ENCODE measurements at places on chromosomes 3 and 15.

- DNase-seq = peak; percentile 92
These were observed 2.6 kb upstream of the APEH start for GRCh38 chr3:49671291-49672288.

GRCh38 chr3:4820296-4821121 lies 158.7 kb upstream of the BHLHE40 start:
- no peak for DNase-seq

GRCh38 chr15:93031103-93031464 lies 57.9 kb downstream of the RGMA start:
- no peak for DNase-seq

- DNase-seq = no peak
These were observed 109.0 kb downstream of the TLE3 start for GRCh38 chr15:69988541-69989225.

DNA sequence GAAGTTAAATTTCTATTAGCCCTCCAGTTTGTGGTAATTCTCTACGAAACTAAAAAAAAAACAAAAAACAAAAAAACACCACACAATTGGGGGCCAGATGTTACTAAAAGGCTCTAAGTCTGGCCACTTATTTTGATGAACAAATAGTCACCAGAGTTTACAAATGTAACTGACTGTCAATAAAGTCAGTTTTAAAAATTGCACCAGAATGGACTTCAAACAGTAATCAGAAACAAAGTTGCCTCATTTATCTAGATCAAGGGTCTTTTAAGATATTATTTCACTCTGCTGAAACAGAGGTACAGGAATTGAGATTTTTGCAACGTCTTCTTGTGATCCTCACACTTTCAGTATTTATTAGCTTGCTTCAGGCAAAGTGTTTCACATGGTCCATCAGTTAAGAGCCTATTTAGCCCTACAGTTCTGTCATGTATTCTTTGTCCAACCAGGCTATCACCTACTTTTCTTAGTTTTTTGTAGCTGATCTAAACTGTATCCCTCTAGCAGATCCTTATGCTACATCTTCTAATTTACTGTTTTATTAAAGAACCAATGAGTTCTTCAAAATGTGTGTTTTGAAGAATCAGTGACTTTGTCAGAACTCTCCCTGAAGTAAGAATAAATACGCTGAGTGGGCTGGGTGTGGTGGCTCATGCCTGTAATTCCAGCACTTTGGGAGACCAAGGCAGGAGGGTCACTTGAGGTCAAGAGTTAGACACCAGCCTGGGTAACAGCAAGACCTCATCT lies 74.7 kb downstream of the ANKRD28 start:
- no peak for DNase-seq

DNA sequence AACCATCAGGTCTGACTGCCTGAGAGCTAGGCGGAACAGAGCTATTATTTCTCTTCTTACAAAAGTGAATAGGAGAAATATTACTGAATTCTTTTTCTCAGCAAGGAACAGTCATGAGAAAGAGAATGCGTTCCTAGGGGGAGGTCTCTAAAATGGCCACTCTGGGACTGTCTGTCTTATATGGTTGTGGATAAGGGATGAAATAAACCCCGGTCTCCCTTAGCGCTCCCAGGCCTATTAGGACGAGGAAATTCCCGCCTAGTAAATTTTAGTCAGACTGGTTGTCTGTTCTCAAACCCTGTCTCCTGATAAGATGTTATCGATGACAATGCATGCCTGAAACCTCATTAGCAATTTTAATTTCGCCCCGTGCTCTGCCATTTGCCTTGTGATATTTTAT lies 20.1 kb upstream of the WDR5B start:
- DNase-seq = no peak

DNA sequence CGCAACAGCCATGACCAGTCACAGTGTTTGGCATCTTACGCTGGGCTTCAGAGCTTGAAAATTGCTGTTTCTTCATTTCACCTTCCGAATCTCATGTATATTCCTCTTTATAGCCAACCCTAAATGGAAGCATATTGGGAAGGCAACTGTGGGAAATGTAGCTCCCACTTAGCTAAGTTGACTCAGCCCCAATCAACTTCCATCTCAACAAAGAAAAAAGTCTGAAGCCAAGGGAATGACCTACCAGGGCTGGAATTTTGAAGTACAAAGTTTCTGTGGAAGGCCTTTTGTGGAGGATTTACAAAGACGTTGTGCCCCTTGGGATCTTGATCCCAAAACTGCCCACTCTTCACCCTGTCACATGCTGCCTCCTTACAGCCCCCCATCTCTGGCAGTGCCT lies 85.2 kb upstream of the OXTR start:
- no peak for DNase-seq

GRCh38 chr3:39849992-39850715 lies 40.7 kb downstream of the MYRIP start:
- DNase-seq = peak; percentile 57

GRCh38 chr15:77036537-77037387 lies 34.1 kb downstream of the TSPAN3 start:
- no peak for DNase-seq

DNA sequence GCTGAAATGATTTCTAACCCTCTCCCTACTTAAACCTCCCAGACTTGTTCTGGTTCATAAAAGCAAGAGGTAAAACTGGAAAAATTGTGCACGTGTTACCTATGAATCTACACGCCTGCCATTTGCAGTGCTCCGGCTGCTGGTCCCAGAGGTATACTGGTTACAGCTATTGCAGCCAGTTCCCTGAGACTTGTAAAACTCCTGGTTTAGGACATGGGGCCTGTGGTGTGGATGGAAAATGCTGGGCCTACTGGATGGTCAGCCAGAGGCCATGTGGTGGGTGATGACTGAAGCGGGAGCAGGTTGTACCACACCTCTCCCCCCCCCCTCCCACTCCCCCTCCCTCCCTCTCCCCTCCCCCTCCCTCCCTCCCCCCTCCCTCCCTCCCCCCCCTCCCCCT lies 45.0 kb downstream of the SENP2 start:
- DNase-seq = no peak

DNA sequence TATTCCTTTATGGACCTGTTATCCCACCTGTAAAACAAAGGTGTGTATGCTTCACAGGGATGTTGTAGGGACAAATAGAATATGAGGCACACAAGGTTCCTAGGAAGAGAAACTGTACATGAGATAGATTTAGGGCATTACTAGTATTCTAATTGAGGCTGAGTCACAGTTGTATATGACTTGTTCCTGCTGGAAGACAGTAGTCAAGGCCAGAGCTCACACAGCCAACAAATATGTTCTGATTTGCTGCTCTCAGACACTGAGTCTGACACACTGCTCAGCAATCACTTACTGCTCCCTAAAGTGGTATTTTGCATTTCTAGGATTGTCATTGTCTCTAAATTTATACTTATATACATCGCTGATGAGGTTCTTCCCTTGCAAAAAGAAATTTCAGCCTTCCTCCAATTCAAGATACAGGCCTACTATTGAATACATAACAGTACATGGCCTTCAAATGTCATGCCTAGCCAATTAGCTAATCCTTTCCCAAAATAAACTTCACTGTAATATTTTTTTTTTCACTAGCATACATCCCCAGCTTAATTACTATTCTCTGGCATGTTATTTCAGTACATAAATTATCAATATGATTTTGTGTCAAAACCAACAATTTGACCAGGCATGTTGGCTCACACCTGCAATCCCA lies 69.8 kb downstream of the TIGIT start:
- no peak for DNase-seq

- no peak for DNase-seq
These were observed 109.2 kb upstream of the STT3B start for GRCh38 chr3:31423482-31423881.

- DNase-seq = no peak
These were observed 102.2 kb downstream of the PTPRG start for GRCh38 chr3:61663356-61664104.

DNA sequence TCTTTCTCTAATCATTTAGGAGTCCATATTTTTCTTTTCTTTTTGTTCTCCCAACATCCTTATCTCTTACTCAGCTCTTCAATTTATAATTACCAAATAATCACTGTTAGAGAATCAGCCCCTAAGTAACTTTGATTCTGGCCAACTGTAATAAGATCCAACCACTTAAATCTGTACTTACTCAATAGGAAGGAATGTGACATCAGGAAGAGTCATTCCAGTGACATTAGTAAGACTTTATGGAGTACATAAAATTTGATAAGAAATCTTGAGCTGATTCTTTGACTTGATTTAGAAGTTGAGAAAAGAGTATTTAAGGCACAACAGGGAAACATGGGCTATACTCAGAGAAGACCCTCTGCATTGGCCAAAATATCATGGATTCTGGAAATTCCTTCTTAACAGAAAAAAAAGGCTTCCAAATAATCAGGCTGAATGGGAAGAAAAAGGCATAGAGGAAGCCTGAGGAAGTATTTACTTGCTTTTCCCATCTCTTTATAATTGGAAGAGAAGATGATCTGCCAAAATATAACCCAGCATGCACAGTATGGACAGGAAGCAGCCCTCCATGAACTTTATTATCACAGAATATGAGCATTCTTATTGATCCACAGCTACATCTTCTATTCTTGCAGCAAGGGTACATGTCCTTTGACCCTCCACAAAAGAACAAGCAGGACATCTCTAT lies 289.7 kb upstream of the TPRG1 start:
- no peak for DNase-seq

DNA sequence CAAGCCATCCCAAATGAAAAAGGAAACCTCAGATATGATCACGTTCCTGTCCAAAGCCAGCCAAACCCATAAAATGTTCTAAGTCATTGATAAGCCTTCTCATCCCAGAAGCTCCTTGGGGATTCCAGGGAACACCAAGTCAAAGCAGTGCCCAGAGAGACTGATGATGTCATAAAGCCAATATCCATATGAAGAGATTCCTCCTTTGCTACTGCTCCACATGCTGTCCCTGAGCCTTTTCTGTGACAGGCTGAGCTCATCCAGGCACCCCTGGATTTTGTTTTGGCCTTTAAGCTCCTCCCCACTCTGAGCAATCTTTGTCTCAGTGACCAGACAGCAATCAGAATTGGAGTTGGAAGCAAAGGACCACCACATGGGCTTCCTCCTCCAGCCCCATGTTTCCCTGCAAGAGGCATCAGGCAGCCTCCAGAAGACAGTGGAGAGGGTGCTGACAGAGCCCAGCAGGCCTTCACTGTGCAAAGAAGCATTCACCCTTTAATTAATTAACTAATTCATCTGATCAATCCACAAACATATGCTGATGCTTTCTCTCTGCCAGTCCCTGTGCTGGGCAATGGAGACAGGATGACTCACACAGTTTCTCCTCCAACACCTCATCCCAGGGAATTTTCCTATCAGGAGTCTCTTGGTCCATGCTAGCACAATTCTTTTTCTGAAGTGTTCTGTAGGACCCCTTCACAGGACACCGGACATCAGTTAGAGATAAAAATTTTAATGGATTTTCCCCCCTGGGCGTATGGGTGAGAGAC lies 25.0 kb downstream of the MEX3B start:
- no peak for DNase-seq

All from Karpas-422 (cell line).